Right lobe of liver (tissue), 6 donors: ENCODE measurements at places on chromosomes 6 and 20. TPM values are rescaled to one million over a fixed set of nuclear protein-coding genes. Genes with fewer than 3 reads are reported as not detected.

The PEDS1 gene
- 10.7 TPM for total RNA-seq

The PRR18 gene
- 2.9 TPM for total RNA-seq

The TULP1 gene
- total RNA-seq = not detected

DNA sequence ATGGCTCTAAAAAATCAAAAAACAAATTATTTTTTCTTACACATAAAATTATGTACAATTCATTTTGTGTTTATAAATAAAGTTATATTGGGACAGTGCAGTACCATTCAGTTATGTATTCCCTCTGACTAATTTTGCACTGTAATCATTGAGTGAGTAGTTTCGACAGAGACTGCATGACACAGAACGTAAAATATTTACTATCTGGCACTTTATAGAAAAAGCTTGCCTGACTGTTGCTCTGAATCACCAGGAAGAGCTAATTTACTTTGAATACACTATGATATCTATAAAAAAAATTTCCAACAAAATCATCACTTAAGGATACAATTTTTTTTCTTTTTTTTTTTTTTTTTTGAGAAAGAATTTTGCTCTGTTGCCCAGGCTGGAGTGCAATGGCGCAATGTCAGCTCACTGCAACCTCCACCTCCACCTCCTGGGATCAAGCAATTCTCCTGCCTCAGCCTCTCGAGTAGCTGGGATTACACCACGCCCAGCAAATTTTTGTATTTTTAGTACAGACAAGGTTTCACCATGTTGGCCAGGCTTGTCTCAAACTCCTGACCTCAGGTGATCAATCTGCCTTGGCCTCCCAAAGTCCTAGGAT is 11.0 kb upstream of the KHDC1L start:
- DNase-seq = no peak

- no peak for DNase-seq
These were observed 69.6 kb upstream of the SALL4 start for GRCh38 chr20:51871943-51872342.

DNA sequence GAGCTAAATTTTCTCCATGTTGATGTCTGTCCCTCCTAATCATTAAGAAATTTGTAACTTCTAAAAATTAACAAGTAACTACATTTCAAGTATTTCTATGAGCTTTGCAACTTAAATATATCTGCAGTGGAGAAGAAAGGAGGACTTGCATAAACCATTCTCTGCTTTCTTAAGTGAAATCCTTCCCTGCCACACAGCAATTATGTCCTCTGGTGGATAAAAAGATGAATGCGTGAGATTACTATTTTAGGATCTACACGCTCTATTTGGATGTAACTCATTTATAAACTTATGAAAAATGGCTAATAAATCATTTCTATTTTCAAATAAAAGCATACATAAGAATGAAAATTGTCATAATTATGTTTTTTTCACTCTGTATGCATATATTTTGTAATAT is 338.0 kb upstream of the PTCHD4 start:
- DNase-seq = no peak

DNA sequence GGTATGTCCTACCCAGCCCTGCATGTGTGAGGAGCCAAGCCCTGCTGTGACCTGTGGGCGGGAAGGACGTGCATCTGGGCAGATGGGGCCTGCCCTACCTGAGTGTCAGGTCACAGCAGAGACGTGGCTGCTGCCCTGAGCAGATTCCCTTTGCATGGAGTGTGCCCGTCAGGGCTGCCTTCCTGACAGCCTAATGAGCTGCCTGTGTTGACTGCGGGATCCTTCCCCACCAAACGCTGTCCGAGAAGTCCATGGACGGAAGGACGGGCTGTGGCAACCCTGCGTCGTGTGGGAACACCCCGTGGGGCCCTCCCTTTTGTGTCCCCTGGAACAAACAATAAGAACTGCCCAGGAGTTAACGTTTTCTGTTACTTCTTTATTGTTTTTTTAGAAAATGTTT is 343.2 kb downstream of the CDH4 start:
- DNase-seq = no peak

GRCh38 chr6:144931172-144932035 is 646.3 kb downstream of the UTRN start:
- DNase-seq = no peak

DNA sequence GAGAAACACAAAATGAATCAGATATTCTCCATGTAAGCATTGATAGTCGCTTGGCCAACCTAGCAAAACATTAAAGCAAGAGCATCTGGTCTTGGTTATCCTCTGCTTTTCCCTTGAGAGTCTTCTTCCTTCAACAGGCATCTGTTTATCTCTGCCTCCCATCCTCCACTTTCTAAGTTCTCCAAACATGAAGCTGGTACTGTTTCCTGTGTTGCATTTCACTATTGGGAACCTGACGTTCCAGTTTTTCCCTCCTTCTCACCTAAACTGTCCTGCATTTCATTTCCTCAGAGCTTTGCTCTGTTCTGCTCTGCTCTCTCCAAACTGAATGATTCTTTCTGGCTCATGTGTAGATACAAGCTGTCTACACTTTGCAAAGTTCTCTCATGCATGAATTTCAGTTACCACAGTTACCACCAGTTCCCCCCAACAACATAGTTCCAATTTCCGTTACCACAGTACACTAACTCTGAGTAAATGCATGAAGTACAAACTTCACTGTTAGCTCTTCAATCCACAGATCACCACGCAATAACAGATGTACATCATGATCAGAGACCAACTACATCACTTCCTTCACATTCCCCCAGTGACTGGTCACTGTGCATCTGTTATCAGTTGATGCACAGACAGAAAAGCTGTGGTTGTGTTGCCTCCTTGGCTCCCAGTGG is 86.7 kb upstream of the F13A1 start:
- no peak for DNase-seq

DNA sequence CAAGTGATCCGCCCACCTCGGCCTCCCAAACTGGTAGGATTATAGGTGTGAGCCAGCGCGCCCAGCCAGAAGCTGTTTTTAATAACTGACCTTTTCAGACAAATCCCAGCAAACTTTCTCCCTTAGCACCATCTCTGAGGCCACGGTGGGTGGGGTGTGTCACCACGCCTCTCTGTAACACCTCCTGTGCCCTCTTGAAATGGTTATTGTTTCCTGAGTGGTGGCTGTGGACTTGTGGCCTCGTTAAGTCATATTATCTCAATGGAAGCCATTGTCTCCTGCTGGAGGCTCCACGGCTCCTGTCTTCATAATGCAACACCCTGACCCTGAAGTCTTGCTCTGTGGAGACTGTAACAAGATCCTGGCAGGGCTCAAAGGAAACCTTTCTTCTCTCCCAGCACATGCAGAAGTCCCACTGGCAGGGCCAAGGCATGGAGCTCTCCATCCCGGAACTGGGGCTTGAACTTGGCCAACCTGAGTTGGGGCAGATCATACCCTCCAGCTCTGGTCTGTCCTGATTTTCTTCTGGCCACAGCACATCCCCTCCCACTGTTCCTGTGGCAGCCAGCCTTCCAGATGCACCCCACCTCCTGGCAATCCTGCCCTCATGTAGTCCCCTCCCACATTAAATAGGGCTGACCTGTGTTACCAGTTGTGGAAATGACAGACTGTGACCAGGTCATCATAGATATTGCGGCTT is 81.1 kb downstream of the SNX5 start:
- no peak for DNase-seq

- no peak for DNase-seq
These were observed 239.5 kb downstream of the TFAP2A start for GRCh38 chr6:10175362-10175761.
